Left hindlimb (tissue), 1 donor: ENCODE measurements at places on chromosomes 7 and 10.

DNA sequence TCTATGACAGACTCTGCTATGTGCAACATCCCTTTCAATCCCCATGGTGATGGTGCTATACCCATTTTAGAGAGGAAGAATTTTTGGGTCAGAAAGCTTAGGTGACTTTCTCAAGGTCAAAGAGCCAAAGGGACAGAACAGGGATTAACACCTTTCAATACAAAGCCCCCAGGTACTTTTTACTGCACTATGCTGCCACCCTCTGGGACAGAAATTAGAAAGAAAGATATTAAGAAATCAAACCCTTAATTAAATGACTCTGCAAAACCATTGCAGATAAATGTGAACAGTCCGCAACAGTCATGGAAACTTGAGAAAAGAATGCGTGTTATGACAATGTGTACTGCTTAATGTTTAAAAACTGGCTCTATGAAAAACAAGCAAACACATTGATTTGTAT, 673.7 kb downstream of the MAGI2 start:
- DNase-seq = no peak

DNA sequence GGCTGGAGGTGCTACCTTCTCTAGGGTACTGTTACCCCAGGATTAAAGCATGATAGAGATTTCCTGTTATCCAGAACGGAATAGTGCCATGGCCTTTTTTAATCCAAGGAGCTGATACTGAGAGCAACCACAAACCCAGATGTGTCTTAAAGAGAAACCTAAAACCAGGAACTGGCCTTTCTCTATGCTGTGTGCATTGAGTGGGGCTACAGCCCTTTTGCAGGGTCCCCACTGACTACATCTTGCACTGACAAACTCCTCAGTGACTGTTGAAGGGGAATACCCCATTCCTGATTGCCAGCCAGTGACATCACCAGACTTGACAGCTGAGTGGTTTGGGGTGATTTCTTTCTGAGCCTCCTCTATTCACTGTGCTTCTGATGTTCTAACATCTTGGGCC, 81.9 kb upstream of the CAPZA2 start:
- DNase-seq = no peak

- peak; percentile 8 for DNase-seq
These were observed 45.4 kb downstream of the PPIF start for GRCh38 chr10:79392506-79393176.

DNA sequence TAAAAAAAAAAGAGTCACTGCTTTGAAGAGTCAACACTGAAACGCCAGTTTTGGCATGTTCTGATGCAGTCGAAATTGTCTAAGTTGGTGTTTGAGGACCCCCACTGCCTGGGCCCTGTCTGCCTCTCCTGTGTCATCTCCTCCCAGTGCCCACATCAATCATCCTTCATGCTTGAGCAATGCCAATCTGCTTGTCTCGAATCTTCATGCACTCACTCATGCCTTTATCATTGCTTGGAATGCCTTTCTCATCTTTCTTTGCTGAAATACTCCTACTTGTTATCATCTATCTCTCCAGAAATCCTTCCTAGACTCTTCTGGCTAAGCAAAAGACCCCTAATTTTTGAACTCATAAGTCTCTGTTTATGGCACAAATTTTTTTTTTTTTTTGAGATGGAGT, 42.1 kb upstream of the PLPP4 start:
- no peak for DNase-seq

- no peak for DNase-seq
These were observed 539.2 kb downstream of the HTR7 start for GRCh38 chr10:90318659-90319058.

GRCh38 chr7:36792421-36792820, 68.1 kb upstream of the AOAH start:
- DNase-seq = no peak

DNA sequence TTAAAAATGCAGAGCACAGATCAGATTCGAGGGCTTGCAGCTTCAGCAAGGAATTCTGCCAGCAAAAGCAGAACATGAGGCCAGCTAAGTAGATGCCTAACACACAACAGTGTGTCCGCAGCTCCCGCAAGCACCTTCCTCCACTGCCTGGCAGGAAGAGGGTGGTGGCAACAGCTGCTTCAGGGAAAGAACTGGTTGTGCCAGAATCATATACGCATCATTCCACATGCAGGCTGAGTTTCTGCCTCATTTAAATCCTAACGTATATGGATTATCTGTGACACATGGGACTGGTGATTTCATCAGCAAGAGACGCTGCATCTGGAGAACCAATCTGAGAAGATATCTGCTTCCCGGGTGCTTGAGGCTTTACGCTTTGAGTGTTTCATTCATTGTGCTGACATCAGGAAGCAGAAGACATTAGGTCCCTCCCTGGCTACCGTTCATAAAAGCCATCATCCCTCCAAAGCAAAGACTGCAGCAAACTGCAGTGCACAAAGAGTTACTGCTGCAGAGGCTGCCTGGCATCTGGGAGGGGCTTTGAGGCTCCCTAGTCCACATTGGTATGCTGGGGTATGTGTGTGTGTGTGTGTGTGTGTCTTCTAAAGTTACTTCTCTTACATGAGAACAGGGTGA, 78.8 kb downstream of the FAM13C start:
- DNase-seq = peak; percentile 49

- DNase-seq = no peak
These were observed 7.2 kb downstream of the CYP3A5 start for GRCh38 chr7:99672573-99672972.

GRCh38 chr7:29345590-29345989, 151.0 kb downstream of the CHN2 start:
- DNase-seq = no peak

DNA sequence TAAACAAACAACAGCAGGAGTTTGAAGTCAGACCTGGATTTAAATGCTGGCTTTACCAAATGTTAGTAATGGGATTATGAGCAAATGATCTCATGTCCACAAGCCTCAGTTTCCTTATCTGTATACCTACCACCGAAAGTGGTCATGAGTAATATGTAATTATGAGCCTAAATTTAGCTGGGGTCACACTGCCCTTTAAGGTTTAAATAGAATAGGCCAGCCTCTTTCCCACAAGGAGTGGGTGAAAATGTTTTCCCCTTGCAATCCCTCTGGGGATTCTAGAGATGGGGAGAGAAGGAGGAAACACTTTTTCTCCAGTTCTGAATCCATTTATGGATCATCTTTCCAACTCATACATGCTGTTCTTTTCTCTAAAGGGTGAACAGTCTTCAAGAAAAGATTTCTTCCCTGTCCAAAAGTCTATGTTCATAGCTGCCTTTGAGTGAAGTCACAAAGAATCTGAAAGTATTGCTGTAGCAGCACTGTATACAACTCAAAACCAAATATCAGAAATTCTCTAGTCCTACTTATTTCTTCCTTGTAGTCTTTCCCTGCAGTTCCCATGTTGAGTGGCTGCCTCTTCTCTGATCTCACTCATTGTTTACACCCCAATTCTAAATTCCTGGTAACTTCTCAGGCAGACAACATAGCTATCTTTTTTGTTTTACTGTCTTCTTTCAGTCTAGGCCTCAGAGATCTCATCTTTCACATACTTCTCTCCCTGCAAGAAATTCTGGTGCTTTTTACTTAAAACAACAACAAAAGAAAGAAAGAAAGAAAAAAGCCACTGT, 7.4 kb upstream of the TSPAN12 start:
- DNase-seq = no peak

GRCh38 chr7:24728121-24728500, 29.2 kb downstream of the GSDME start:
- DNase-seq = no peak

DNA sequence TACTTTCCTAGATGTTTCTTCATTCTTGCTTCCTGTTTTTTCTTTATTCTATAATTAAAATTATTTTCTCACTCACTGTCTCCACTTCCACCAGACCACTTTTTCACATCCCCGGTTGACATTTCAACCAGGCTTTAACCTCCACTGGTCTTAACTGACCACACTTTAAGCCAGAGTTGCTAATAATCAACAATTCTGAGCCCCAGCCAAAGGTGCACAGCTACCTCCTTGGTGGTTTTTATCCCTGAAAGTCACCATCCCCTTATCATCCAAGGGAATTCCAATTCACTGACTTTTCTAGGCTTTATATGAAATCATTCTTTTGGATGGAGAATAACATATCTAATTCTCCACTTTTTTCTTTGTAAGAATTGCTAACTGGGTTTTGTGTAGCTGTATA, 138.9 kb downstream of the FRMD4A start:
- DNase-seq = no peak

- no peak for DNase-seq
These were observed 9.0 kb downstream of the OAT start for GRCh38 chr10:124409696-124410095.

- no peak for DNase-seq
These were observed 20.6 kb downstream of the HYAL4 start for GRCh38 chr7:123865517-123866117.

DNA sequence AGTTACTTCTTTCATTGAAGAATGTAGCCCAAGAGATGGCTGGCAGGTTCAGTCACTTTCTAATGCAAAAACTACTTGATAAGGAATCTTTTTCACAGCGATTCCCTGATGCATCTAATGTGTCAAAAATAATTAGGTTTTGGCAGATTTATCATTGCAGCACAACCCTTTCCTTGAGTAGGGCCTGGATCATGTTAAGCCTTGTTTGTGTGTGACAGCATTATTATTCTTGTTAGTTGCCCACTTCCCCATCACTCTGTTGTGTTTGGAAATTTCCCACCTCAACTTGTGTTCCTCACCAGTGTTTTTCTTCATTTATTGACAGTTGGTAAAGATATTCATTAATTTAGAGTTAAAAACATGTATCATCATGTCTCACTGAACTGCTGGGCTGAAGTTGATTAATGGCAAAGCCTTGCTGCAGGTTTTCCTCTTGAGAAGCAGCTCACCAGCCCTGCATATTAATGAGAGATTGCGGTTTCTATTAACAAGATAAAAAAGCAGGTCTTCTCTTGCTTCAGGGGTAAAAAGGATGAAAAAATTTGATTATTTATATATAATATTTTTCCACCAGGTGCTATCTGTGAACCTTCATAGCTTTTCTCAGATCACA, 233.3 kb upstream of the MDFIC start:
- no peak for DNase-seq

DNA sequence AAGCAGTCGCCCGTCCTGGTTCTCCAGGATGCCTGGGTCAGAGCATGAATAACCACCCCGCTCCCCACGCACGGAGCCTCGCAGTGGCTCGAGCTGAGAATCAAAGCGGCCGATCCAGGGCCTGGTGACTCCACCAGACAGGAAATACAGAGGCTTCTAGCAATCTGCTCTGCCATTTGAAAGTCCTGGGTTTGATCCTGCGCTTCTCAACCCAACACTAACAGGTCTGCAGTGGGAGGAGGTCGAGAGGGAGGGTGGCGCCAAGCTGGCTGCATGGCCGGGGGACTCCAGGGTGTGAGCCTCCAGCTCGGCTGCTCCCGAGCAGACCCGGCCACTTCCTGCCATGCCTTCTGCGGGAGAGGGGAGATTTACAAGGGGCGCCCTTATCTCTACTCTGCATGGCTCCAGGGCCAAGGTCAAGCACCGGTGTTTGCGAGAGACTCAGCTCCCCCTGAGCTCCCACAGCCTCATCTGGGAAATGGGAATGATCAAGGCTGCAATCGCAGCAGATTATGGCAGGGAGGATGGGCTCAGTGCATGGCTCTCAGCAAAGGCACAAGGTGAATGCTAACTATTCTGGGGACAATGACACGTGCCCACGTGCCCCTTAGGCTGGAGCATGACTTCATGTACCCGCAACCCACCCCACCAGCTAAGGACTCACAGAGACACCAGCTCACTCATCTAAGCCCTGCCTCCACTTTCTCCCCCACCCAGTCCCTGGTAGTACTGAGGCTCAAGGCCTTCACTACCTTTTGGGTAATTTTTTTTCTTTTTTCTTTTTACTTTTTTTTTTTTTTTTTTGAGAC, 73.9 kb upstream of the TNRC18 start:
- DNase-seq = no peak
